ENCODE measurements at places on chromosomes 5 and 9. TPM values are rescaled to one million over a fixed set of nuclear protein-coding genes. Genes with fewer than 3 reads are reported as not detected.
A peak's percentile ranks its signal among the peaks of the same experiment; 100 is the strongest.

GRCh38 chr5:179023528-179024189 is at the start of gene ZNF879:
ZNF879 (plus strand) TSS chr5:179023804; CDS start chr5:179025005, 1,201 bp downstream.
- DNase-seq, result peak; percentile 94

Gene SEMA6A
- 9.5 TPM for total RNA-seq

DNA sequence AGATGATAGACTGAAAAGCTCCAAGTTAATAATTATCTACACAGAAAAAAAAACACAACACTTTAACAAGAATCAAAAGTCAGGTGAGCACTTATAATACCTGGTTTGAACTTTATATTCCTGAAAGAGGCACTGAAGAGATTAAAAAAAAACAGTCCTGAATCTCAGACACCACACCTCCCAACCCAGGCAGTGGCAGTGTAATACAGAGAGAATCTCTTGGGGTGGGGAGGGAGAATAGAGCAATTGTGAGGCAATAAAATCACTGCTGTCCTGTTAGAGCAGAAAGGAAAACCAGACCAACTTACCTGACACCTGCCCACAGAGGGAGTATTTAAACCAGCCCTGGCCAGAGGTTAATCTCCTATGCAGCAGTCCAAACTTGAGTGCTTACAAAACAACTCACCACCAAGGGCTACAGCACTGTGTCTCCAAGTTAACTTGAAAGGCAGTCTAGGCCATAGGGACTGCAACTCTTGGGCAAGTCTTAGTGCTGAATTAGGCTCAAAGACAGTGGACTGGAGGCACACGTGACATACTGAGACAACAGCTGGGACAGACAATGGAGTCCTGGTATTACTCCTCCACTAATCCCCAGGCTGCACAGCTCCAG is 54.2 kb downstream of the SLCO4C1 start:
- no peak for DNase-seq

DNA sequence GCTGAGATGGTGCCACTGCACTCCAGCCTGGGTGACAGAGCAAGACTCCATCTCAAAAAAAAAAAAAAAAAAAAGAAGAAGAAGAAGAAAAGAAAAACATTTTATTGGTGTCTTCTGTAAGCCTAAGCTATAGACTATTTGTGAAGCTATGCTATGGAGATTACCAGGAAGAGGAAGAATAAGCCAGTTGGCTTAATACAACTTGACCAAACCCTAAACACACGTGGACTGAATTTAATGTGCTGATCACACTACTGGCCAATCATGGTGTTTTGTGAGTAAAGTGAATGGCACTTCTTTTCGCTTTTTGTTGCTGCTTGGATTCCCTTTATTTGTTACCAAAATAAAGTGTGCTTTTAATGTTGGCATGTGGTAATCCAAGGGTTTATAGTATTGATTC is 49.9 kb downstream of the GGTA1 start:
- no peak for DNase-seq

DNA sequence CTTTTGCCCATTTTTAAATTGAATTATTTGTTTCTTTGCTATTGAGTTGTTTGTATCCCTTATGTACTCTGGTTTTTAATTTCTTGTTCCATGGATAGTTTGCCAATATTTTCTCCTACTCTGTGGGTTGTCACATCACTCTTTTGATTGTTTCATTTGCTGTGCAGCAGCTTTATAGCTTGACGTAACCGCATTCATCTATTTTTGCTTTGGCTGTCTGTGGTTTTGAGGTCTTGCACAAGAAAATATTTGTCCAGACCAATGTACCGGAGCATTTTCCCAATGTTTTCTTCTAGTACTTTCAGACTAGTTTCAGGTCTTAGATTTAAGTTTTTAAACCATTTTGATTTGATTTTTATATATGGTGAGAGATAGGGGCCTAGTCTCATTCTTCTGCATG is 36.2 kb upstream of the ZNF366 start:
- DNase-seq, result no peak

Gene STPG3
- not detected for total RNA-seq

DNA sequence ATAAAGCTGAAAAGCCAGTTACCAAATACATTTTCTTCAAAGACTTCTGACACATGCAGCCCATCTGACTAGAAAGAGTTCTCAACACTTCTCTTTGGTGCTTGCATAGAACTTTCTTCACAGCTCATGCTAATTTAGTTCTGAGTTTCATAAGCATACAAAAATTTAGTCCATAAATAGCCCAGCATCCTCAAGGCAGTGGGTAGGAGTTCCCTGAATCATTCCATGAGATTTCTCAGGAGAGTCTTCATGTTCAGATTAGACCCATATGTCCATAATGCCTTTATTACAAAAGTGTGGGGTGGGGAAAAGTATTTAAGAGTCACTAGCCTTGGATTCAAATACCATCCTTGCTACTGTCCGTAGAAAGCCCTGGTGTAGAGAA is 290.2 kb upstream of the RGMB start:
- no peak for DNase-seq

DNA sequence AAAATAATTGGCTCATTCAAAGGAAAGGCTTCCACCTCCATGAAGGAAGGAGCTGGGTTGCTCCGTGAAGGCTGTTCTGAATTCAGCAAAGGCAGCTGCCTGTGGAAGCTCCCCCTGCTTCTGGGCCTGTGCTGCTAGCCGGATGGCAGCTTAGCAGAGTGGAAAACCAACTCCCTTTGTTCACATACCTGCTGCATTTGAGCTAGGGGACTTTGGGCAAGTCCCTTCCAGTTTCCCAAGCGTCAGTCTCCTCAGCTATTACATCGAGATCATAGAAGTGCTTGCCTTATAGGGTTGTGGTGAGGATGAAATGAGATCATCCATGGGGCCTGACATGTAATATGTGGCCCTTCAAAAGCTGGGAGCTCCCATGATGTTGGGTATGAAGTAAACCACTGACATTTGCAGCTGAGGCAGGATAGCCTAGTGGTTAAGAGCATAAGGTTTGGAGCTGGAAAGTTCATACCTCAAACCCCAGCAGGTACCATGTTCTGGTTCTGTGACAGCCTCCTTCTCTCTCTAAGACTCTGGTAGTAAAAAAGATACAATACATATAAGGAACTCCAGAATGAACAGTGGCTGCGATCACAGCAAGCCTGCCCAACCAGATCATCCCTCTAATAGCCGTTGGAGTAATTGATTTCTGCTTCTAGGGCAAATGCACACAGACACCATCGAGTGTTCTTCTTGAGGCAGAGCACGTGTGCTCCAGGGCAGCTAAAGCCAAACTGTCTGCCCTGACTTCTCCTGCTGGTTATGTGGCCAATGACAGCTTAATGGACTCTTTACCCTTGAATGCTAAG is 11.0 kb upstream of the DENND1A start:
- no peak for DNase-seq

DNA sequence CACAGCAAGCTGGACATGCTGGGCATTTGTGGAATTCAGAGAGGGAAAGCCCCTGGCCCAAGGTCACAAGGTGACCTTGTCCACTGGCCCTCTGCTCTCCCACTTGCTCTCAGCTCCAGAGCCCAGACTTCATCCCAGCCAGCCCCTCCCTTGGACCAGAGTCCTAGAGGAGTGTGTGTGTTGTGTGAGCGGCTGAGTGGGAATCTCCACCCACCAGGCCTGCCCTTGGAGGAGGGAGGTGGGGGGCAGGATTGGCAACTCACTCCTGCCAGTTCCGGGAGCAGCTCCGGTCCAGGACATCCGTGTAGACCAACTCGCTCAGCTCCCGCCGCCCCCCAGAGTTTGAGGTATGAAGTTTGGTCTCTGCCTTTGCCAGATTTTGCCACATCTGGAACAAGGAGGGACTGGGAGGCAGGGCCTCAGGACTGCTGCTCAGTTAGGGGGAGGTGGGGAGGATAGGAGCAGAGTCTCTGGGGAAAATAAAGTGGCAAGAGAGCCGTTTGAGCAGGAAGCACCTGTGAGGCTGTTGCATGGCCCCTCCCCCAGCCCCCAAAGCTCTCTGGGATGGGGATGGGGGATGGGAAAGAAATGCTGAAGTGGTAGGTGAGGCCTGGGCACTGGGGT is 1.4 kb downstream of the MZB1 start:
- no peak for DNase-seq

- no peak for DNase-seq
Measured at GRCh38 chr9:2928411-2928810, 84.5 kb upstream of the PUM3 start.

Gene IL9
- total RNA-seq, result not detected

DNA sequence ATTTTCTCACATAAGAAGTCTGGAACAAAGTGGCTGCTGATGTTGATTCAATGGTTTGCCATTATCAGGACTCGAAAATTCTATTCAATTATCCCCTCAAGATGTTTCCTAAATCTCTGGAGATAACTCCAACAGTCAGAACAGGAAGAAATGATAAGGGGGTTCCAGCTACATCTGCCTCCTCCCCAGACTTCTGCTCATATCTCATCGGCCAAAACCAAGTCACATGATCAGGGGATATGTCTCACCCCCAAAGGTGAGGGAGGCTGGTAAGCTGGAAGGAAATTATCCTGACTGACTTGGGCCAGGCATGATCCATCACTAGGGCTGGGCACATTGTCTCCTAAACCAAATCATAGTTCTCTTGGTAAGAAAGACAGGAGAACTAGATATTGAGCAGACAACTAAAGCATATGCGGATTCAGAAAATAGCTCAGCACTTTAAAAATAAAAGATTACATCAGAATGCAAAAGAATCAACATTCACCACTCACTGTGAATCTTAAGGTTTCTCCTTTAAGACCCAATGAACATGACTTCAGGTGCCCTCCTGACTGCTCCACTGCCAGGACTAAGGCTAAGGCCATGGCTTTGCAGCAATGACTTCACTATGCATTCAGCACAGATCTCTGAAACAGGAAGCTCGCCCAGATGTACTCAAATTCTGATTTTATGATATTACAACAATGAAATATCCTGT is 306.3 kb downstream of the ENC1 start:
- DNase-seq, result no peak

GRCh38 chr9:137253717-137254623 is 1.2 kb upstream of the NELFB start:
- DNase-seq, result no peak

GRCh38 chr9:7791394-7791793 is 8.2 kb downstream of the DMAC1 start:
- no peak for DNase-seq

DNA sequence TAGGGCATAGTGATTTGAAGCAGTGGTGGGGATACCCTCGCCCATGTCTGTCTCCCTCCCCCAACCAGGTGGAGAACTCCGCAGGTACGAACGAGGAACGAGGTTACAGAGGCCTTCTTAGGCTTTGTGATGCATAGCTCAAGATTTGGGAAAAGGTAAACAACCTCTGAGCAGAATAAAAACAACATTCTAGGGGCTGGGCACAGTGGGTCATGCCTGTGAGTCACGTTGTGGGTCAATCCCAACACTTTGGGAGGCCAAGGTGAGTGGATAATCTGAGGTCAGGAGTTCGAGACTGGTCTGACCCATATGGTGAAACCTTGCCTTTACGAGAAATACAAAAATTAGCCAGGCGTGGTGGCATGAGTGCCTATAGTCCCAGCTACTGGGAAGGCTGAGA is 3.6 kb upstream of the LCP2 start:
- DNase-seq, result no peak

Data from heart right ventricle (tissue), 16 donors.